ENCODE measurements at places on chromosomes 11 and 22.

DNA sequence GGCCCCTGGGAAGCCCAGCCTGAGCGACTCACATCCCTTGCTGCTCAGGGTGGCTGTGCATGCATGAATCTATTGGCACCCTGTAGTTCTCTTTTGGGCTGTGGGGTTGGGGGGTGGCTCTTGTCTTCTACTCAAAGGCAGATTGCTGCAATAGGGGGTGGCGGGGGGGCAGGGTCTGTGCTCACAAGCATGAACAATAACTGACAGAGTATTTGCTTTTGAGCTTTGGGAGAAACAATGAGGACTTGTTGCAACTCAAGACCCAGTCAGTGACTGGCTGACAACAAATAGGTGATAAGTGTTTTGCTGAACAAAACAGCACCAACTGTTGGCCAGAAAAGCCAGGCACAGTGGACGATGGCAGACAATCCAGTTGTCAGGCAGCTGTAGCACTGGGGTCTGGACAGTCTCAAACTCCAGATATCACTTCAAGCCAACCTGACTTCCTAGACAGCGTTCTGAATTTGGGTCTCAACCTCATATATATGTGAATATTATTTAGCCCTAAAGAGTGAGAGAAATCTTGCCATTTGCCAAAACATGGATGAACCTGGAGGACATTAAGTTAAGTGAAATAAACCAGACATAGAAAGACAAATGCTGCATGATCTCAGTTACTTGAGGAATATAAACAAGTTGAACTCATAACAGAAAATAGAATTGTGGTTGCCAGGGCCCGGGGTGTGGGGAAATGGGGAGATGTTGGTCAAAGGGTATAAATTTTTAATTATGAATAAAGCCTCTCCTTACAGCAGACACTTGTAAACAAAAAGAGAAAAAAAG, 61.7 kb downstream of the ME3 start:
- no peak for DNase-seq

DNA sequence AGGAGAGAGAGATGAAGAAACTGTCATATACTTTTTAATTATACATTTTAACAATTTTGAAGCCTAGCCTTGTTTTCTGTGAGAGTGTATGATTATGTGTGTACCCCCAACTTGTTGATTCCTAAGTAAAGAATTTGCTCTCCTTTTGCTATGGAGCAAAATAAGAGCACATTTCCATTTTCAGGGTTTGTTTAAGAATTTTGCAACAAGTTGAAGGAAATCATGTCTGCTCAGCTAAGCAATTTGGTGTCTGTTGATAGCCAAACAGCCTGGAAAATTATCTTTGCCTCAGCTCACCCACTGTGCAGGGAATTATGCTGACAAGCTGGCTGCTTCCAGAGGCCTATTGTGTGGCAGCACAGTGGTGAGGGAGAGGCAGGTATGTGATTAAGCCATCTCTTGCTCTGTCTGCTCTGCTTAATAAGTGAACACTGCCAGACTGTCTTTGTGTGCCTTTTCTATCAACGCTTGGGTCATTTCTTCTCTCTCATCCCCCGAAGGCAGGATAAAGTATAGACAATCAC, 135.1 kb upstream of the TTC12 start:
- DNase-seq, result no peak

DNA sequence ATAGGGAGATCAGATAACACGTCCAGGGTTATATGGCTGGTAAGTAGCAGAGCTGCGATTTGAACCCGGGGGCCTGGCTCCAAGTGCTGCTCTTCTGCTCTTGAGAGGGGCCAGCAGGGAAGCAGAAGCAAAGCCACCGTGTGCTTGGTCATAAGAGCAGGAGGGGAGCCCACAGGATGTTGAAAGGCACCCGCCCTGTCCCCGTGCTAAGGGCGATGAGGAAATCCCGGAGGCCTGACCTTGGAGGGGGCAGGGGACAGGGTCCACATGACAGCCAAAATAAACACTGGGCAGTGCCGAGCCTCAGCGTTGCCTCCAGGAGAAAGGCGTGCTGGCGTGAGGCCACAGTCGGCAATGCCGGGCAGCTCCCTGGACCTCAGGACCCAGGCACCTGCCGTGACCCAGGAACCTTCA, 28.8 kb downstream of the TOM1 start:
- DNase-seq, result no peak

DNA sequence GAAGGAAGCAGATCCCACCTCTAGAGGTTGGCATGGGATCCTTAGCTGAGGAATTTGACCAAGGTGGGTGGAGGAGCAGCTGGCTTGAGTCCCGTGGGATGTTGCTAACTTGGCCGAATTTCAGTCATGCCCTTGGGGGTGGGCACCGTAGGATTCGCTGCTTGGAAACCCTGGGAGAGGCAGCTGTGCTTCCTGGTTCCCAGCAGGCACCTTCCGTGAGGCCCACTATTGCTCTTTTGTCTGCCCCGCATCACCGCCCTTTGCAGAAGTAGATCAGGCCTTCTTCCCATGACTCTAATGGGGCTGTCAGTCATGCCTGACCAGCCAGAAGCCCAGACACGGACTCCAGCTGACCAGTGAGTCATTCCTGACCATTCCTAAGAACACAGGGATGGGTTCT, 292.3 kb upstream of the SYN3 start:
- no peak for DNase-seq

GRCh38 chr11:117479372-117479771, 151.7 kb downstream of the CEP164 start:
- no peak for DNase-seq

- DNase-seq, result no peak
These were observed 9.4 kb downstream of the TOB2 start for GRCh38 chr22:41437198-41437597.

DNA sequence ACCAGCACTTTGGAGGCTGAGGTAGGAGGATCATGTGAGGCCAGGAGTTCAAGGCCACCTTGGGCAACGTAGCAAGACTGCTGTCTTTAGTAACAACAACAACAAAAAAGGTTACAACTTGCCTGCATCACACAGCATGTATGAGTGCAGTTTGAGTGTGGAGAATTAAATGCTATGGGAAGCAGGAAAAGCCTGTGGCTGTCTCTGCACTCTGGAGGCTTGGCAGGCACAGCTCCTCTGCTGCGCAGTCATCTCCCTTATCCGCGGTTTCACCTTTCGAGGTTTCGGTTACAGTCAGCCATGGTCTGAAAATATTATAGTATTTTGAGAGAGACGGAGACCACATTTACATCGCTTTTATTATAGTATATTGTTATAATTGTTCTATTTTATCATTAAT, 2.9 kb downstream of the MICAL2 start:
- no peak for DNase-seq

GRCh38 chr11:119479685-119480275, 56.8 kb upstream of the THY1 start:
- no peak for DNase-seq

DNA sequence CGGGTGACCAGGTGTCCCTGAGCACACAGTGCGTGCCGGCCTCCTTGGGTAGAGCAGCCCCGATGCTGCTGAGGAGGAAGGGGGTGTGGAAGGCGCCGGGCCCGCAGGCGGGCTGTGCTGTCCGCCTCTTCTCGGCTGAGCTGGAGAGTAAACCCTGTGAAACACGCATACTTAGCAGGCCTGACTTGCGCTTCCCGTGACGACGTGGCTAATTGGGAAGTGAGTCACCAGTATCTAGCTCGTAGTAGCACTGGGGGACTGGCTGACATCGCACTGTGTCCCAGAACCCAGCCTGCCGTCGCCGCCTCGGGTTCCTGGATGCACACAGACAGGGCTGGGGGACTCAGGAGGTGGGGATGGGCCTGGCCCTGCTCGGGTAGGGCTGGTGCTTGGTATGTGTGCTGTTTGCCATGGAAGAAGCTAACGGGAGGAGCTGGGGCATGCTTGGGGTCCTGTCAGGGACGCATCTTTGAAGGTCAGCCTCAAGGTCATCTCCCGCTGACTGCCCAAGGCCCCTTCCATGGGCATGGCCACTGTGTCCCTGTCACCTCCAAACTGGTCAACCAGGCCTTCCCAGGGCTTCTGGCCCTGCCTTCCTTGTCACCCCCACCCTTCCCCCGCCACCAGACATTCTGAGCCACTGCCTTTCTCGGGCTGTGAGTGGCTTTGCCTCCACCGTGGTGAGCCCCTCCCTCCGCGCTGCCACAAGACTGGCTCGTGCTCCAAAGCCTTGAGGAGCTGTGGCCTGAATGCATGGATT, 1327.0 kb downstream of the BRD1 start:
- no peak for DNase-seq

GRCh38 chr11:33734441-33735270, 1.6 kb downstream of the CD59 start:
- no peak for DNase-seq

- no peak for DNase-seq
These were observed 85.0 kb downstream of the ALX4 start for GRCh38 chr11:44224867-44225501.

DNA sequence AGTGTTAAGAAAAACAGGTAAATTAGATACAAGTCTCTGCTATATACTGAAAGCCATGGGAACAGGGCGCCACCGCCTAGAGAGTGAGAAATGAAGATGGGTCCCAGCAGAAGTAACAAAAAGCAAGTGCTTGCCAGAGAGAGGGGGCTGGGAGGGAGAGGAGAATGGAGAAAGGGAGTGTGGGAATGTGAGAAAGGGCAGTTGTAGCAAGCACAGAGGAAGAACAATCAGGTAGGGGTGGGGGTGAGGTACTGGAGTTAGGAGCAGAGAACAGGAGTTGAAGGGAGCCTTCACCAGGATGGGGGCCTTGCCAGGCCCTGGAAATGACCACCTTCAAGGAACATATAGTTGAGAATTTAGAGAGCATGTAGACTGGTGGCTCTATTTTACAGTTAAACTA, 66.8 kb downstream of the TCF20 start:
- DNase-seq, result no peak

GRCh38 chr22:27782088-27782487, 19.5 kb downstream of the MN1 start:
- no peak for DNase-seq

DNA sequence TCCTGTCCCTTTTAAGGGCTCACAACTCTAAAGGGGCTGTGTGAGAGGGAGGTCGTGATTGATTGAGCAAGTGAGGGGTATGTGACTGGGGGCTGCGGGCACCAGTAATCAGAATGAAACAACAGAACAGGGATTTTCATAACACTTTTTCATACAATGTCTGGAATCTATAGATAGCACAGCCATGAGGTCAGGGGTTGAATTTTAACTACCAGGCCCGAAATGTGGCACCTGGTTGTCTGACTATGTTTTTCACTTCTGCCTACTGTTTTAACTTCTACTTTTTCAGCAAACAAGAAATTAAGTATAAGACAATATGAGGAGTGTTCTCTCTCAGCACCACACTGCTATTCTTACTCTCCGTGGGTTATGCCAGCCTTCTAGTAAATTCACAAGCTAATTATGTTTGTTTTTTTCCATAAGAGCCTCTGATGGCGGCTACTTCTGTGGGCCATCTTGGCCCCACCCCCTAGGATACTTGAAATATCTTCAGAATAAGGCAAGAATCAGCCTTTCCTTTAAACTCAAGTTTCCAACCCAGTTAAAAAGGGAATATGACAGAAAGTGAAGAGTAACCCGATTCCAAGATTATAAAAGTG, 552.8 kb upstream of the CHORDC1 start:
- DNase-seq, result no peak

- no peak for DNase-seq
These were observed 482.3 kb upstream of the CCDC90B start for GRCh38 chr11:83768489-83768888.

DNA sequence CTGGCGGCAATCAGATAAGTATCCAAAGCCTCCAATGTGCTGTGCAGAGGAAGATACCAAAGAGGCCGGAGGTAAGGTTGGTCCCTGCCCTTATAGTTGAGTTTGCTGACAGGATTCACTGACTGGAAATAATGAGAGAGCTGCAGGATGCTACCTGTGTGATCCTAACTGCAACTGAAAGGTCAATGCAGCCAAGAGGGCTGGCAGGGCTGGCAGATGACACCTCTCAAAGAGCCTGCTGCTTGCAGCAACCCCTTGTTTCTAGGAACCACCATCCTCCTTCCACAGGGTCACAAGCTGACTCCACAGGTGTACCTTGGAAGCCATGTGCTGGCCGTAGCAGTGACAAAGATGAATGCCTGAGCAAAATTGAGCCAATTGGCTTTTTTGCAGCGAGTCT, 348.1 kb downstream of the DDX10 start:
- DNase-seq, result no peak

GRCh38 chr11:115477410-115477809, 26.8 kb downstream of the CADM1 start:
- no peak for DNase-seq

- DNase-seq, result no peak
These were observed 347.9 kb upstream of the NCAM1 start for GRCh38 chr11:112613051-112613972.

GRCh38 chr11:36280531-36280930, 8.7 kb downstream of the COMMD9 start:
- DNase-seq, result no peak

DNA sequence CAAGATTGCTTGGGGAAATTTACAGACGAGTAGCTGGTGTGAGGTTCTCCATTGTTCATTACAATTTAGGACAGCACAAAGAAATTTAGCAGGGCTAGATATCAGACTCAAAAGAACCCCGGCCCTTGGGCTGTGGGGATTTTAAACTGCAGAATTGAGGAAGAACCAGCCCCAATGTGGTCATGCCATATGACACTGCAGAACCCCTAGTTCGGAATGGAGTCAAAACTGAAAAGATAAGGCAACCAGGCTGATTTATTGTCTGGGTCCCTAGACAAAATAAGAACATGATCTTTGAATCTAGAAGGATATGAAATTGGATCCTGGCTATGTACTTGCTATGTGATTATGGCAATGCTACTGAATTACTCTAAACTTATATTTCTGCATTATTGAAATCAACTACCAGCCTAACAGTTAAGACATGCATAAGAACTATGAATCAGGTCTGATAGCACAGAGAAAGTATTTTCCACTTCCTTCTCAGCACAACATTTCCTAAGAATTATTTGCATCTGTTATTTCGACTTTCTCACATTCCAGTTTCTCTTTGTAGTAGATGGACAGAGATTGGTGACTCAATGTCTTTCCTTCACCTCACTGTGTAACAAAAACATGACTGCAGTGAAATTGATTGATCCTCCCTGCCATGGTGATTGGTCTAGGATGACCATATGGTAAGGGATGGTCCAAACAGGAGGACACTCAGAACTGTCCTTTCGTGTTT, 13.2 kb downstream of the MMP3 start:
- DNase-seq, result no peak

DNA sequence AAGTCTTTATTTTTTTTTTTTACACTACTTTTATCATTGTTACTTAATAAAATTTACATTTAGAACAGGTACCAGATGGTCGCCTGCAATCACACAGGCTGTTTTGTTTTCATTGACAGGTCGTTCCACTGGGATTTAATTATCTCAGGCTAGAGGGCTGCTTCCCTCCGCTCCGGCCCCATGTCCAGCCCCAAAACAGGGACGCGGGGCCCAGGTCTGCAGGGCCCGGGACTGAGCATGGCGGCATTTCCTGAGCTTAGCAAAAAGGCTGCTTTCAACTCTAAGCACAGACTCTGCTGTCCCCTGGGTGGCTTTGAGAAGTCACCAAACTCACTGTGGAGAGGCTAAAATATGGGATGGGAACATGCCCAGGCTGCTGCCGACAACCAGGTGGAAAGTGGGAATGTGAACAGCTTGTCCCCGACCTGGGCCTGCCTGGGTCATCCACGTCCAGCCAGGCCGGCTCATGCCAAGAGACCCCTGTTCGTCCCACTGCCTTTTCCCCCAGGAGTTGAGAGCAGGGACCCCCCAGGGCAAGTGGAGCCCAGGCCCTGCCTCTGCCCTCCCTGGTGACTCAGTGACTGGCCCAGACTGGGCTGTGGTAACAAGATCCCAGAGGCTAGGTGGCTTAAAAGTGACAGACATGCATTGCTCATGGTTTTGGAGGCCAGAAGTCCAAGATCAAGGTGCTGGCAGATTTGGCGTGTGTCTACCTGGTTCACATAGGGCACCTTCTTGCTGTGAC, 150.0 kb downstream of the SHANK2 start:
- no peak for DNase-seq

- no peak for DNase-seq
These were observed 34.3 kb downstream of the TSPAN18 start for GRCh38 chr11:44760917-44761550.

Data from nucleus accumbens (tissue), 56 donors.